ENCODE measurements at places on chromosomes 4 and X.

DNA sequence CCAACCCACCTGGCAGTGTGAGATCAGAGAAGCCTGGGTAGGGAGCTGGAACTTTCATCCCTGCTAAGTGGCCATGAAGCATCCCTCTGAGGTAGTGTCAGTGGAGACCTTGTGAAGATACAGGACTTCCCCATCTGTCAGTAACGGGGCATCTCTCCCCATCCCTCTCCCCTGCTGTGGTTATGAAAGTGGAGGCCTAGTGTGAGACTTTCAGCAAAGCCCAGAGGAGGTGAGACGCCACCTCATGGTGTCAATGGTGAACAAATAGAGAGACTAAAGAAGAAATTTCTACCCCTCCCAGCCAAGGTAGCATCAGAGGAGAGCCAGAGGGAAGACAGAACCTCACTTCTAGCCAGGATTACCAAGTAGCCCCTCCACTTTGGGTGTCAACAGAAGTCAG is 150.2 kb downstream of the VEGFC start:
- DNase-seq, result peak; percentile 20

GRCh38 chrX:133081990-133082389 is 14.9 kb downstream of the USP26 start:
- DNase-seq, result no peak

DNA sequence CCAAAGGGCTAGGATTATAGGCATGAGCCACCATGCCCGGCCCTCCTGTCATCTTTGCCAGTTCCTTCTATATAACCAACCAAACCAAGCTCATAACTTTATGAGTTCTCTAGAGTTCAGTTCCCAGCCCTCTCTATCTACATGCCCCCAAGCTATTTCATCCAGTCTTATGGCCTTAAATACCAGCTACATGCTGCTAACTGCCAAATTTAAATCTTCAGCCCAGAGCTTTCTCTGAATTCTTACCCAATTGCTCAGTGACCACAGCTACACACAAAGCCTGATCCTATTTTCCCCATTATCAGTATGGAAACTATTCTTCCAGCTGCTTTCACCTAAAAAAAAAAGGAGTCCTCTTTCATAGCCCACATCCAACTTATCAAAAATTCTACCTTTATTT is 23.1 kb downstream of the TMEM184C start:
- no peak for DNase-seq

- DNase-seq, result no peak
Measured at GRCh38 chrX:134654398-134655012, 3.8 kb downstream of the PLAC1 start.

GRCh38 chrX:144637731-144638130 is 609.6 kb upstream of the SPANXN1 start:
- DNase-seq, result no peak

- DNase-seq, result no peak
Measured at GRCh38 chrX:57367649-57368048, 81.1 kb downstream of the FAAH2 start.

GRCh38 chr4:188012426-188012945 is 16.9 kb downstream of the ZFP42 start:
- DNase-seq, result no peak

DNA sequence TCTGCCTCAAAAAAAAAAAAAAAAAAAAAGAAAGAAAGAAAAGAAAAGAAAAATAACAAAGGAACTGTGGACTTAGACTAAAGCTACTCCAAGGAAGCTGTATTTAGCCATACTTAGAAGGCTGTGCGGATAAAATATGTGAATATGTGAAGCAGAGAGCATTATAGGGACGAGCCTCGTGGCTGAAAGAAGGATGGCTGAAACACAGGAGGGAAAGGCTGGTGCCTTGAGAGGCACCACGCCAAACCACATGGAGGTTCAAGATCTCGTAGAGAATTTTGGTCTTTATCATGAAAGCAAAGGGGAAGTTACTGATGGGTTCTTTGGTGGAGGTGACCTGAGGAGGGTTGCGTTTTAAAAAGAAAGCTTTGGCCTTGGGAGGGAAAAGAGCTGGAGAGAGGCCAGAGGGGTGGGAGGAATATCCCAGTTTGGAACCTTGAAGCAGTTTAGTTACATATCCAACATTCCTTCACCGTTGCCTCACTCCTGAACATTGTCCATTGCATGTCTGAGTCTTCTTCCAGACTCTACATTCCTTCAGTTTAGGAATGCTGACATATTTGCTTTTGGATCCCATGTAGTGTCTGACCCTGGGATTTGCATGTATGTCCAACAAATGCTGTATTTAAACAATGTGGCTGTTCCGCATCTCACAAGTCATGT is 82.5 kb downstream of the CPE start:
- no peak for DNase-seq

DNA sequence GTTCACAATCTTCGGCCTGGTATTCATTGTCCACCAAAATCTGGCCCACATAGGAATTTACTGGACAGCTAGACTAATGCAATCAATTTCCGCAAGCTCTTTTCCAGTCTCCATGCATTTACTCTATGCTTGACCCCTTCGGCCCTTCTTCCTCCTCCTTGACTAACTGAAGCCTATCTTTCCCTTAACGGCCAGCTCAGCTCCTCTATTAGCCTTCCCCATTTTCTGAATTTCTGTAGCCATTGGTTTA is 1.2 kb upstream of the PHKA2 start:
- DNase-seq, result no peak

GRCh38 chr4:184401397-184402171 is 72.8 kb downstream of the IRF2 start:
- DNase-seq, result no peak

DNA sequence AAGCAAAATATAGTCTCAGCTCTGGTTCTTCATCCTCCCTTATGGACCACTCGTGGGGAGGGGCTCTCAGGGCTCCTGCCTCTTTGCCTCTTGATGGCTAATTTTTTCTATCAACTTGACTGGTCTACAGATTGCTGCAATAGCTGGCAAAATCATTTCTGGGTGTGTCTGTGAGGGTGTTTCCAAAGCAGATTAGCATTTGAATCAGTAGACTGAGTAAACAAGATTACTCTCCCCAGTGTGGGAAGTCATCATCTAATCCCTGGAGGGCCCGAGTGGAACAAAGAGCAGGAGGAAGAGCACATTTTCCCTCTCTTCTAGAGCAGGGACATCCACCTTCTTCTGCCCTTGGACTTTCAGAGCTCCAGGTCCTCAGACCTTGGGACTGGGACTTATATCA is 153.5 kb downstream of the STK32B start:
- no peak for DNase-seq

DNA sequence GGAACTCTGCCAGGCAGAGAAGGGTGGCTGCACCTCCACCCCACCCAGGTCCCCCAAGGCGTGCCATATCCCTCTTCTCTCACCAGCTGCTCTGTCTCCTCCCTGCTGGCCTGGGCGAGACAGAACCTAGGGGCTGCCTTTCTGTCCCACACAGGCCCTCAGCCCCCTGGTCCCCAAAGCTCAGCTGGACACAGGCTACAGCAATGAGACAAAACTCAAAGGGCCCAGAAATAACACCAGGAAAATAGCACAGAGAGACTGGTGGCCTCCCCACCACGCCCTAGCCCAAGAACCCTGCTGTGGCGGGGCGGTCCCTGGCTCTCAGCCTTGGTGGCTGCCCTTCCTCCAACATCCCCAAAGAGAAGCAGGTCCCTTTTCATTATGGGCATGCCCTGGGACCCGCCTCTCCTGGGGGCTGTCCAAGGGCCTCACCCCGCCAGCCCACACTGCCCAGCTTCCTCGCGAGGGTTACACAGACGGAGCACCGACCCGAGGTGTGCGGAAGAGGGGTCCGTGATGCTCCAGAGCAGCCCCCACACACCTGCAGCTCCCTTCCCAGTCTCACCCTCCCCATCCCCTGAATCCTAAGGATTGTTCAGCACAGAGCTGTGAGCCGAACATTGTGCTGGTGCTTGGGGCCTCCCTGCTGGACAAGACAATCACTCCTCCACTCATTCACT is 67.7 kb upstream of the HMX1 start:
- DNase-seq, result no peak

GRCh38 chr4:158729716-158730559 is 6.7 kb upstream of the PPID start:
- DNase-seq, result peak; percentile 63

DNA sequence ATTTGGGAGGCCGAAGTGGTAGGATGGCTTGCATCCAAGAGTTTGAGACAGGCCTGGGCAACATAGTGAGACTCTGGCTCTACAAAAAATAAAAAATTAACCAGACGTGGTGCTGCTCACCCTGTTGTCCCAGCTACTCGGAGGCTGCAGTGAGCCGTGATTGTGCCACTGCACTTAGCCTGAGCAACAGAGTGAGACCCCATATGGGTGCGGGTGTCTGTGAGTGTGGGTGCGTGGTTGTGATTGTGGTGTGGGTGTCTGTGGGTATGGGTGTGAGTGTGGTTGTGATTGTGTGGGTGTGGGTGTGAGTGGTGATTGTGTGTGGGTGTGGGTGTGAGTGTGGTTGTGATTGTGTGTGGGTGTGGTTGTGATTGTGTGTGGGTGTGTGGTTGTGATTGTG is 114.6 kb downstream of the UBE2K start:
- no peak for DNase-seq

- no peak for DNase-seq
Measured at GRCh38 chr4:17740702-17741101, 40.7 kb downstream of the FAM184B start.

GRCh38 chr4:77178560-77178959 is 21.6 kb downstream of the CCNG2 start:
- DNase-seq, result no peak

- no peak for DNase-seq
Measured at GRCh38 chrX:8988446-8988845, 45.5 kb downstream of the FAM9B start.

GRCh38 chr4:78293348-78293747 is 236.2 kb downstream of the FRAS1 start:
- no peak for DNase-seq

DNA sequence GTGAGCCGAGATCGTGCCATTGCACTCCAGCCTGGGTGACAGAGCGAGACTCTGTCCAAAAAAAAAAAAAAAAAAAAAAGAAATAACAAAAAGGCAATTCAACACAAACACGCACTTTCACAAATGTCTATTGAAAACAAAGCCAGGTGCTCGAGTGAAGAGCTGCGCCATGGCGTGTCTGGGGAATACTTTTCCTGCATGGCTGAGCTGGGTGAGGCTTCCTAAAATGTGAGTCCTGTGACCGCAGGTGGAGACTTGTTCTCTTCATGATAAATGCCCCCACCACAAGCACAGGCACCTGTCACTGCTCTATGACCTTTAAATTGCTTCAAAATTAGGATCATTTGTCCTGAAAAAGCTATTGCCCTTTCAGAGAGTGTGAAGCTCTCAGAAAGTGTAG is 4.0 kb upstream of the ABLIM2 start:
- DNase-seq, result no peak
